Ovary (tissue), 10 donors: ENCODE measurements at places on chromosomes 12 and 14. TPM values are rescaled to one million over a fixed set of nuclear protein-coding genes. Genes with fewer than 3 reads are reported as not detected.

- no peak overlapping the region for H3K27ac ChIP-seq
- no peaks in the 10 kb centered on the region for H3K36me3 ChIP-seq
- H3K4me1 ChIP-seq: peaks cover 18% of the 10 kb centered on the region
- H3K27me3 ChIP-seq: no peaks in the 10 kb centered on the region
- H3K4me3 ChIP-seq: no peak overlapping the region
- no peak for DNase-seq
These were observed 74.7 kb downstream of the ITPK1 start for GRCh38 chr14:93040982-93041381.

DNA sequence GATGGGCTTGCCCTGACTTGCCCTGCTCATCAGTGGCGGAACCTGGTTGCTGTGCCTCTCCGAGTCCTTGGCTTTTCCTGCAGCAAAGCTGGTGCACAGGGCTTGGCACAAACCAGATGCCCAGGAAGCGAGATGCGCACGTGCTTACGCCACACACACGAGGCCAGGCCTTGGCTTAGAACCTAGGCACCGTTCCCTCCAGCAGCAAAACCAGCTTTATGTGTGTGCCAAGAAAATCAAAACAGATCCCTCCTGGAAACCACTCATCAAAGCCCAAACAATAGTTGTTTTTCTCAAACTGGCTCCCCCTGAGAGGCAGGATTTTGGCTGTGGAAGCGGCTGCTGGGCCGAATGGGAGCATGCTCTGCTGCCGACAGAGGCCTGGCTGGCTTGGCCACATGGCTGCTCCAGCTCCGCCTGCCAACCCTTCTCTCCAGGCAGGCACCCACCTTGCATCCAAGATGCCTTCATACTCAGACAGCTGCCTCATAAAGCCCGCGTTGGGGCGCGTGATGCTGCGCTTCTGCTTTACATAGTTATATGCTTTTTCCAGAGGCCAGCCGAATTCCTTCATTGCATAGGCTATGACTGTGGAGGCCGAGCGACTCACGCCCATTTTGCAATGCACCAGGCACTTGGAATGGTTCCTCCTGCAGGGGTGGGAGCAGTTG, 58.7 kb downstream of the SSH1 start:
- H3K27me3 ChIP-seq: no peaks in the 10 kb centered on the region
- no peak for DNase-seq
- no peak overlapping the region for H3K4me3 ChIP-seq
- H3K27ac ChIP-seq: no peak overlapping the region
- H3K36me3 ChIP-seq: no peaks in the 10 kb centered on the region

DNA sequence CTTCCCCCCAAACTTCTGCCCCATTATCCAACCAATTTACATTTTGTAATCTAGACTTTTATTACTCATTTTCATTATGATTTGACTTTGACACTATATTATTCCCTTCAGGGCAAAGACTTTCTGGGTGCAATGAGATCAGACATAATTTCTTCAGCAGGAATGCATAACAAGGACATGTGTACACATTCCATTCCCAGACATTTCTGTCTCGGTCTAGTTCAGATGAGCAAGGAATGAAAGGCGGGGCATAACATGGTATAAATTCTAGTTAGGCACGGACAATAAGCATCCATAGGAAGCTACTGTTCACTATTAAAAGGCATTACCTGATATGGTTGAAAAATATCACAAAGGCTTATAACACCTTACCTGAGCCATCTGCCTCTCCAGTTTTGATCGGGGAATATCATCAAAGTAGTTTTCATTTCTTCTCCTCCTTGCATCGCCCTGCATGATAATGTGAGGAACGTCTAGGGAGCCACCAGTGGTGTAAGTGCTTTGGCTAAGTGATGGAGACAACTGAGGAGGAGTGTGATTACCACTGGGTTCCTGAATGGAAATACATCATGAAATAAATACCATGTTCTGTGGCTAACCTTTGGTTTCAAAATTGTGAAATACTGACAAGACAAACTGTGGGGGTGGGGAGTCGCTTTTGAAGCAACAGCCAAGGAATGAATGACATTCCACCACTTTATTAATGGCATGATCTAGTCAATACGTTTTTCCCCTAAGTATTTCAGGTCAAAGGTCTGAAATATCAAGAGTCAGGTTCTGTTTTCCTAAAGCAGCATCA, 183.9 kb downstream of the APAF1 start:
- H3K4me1 ChIP-seq: no peaks in the 10 kb centered on the region
- H3K36me3 ChIP-seq: no peaks in the 10 kb centered on the region
- no peak overlapping the region for H3K27ac ChIP-seq
- no peaks in the 10 kb centered on the region for H3K27me3 ChIP-seq
- DNase-seq: no peak

CCDC38 gene
- total RNA-seq: not detected

GRCh38 chr12:27619308-27619707, 76.9 kb upstream of the REP15 start:
- no peaks in the 10 kb centered on the region for H3K36me3 ChIP-seq
- no peak overlapping the region for H3K27ac ChIP-seq
- H3K27me3 ChIP-seq: no peaks in the 10 kb centered on the region
- H3K4me1 ChIP-seq: peaks cover 20% of the 10 kb centered on the region

DNA sequence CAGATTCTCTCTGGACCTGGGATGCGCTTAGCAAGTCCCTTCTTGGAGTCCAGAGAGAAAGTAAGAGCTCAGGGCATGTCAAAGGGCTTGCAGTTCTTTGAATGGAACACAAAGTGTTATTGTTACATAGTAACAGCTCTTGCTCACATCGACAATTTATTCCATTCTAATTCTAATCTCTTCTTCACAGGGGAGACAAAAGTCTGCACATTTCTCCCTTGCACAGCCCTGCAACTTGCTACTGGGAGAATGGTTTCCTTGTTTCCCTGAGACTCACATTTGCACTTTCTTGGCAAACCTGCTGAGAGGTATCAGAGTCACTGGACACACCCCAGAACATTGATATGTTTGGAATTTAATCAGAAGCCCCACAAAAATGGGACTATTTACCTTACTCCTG, 209.9 kb upstream of the IGF1 start:
- no peak for DNase-seq
- H3K36me3 ChIP-seq: no peaks in the 10 kb centered on the region
- no peaks in the 10 kb centered on the region for H3K27me3 ChIP-seq
- H3K27ac ChIP-seq: no peak overlapping the region

ERBB3 gene
- total RNA-seq: 0.72 TPM

TAS2R7 gene
- not detected for total RNA-seq

ISM2 gene
- 0.72 TPM for total RNA-seq

DNA sequence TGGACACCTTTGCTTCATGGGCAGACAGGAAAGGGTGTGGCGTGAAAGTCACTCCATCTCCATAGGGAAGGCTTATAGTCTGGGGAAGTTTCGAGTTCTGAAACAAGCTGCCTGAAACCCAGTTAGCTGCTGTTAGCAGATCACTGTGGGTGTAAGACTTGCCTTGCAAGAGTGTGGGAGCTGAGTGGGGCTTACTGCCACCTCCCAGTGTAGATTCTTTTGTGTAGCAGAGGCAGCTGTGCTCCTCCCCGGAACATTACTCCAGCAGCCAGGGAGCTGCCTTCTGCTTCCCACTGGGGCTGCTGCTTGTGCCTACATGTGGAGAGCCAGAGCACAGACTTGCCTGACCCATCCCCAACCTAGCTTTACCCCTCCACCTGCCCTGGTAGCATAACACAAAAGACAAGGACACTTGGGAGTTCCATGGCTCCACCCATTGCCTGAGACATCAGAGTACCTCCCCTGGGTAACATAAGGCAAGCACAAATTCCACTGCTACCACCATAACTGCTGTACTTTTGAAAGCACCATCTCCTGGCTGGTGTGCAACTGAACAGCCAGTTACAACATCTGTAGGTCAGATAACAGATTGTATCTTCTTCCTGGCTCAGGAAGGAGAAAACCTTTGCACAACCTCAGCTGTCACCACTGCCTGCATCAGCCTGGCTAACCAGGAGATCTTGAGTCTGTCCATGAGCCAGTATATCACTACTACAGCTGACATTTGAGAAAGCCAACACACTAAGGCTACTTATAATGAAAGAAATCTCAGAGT, 69.5 kb downstream of the ADAMTS20 start:
- no peak for DNase-seq
- no peak overlapping the region for H3K27ac ChIP-seq

GRCh38 chr12:46264057-46264456, 4.8 kb downstream of the SLC38A1 start:
- H3K4me1 ChIP-seq: peaks cover 4% of the 10 kb centered on the region
- no peak for DNase-seq
- no peak overlapping the region for H3K27ac ChIP-seq
- no peaks in the 10 kb centered on the region for H3K27me3 ChIP-seq
- no peak overlapping the region for H3K4me3 ChIP-seq

FGF6 gene
- not detected for total RNA-seq

- H3K27ac ChIP-seq: no peak overlapping the region
- no peaks in the 10 kb centered on the region for H3K27me3 ChIP-seq
- no peaks in the 10 kb centered on the region for H3K4me1 ChIP-seq
- no peak overlapping the region for H3K4me3 ChIP-seq
These were observed 329.2 kb upstream of the KITLG start for GRCh38 chr12:88909510-88909909.

- H3K36me3 ChIP-seq: no peaks in the 10 kb centered on the region
- H3K4me3 ChIP-seq: no peak overlapping the region
- H3K27me3 ChIP-seq: no peaks in the 10 kb centered on the region
- no peak overlapping the region for H3K27ac ChIP-seq
- DNase-seq: no peak
These were observed 15.5 kb upstream of the NTN4 start for GRCh38 chr12:95805864-95806671.

DNA sequence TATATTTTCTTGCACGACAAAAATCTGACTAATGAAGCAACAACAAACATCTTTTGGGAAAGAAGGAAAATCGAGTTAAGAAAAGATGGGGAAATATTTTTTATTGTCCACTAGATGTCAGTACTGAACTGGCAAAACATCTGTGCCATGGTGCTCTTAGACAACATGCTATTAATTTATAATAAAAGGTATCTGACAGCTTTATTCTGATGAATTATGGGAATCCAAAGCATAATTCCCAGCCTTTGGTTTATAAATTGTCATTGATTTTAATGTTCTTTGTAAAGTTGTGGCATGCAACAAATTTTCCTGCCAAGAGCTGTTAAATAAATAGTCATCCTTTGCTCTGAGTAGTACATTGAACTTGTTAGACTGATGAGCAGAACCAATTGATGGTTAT, 231.2 kb downstream of the ETNK1 start:
- H3K36me3 ChIP-seq: no peaks in the 10 kb centered on the region
- H3K27ac ChIP-seq: no peak overlapping the region
- no peaks in the 10 kb centered on the region for H3K27me3 ChIP-seq
- no peaks in the 10 kb centered on the region for H3K4me1 ChIP-seq
- H3K4me3 ChIP-seq: no peak overlapping the region
- no peak for DNase-seq

TOMM20L gene
- total RNA-seq: not detected

DNA sequence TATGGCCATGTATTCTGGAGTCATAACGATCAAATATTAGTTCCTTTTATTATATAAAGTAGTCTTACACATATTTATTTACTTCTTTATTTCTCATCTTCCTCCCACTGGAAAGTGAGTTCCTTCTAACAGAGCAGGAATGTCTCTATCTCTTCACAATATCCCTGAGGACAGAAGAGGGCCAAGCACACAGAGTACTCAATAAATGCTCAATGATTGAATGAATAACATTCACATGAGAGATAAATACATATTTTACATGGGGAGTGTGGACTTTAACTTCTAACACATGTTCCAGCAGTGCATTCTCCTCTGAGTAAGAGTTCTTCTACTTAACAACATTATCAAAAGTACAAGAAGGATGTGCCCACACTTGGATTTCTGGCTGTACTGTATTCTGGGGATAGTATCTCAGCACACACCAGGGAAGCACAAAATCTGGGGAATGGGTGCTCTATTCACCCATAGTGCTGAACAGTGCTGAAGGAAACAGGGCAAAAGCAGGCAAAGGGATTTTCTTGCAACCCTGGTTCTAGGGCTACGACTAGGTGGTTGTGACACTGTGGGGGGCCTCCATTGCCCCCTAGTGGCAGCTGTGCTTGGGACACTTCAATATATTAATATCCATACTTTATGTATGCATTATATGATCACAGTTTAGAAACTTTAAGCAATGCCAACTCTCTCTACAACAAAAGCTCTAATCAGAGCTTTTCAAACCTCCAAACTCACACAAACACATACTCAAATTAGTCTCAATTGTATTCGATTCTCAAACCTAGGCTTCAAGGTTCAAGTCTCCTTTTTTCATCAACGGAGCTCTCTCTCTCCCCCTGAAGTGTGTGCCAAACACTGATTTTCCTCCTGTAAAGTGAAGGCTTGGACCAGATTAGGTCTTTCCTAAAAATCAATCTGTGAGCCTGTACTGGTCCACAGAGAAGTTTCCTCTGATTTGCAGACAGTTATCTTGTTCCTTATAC, 115.5 kb downstream of the SLC2A13 start:
- no peaks in the 10 kb centered on the region for H3K4me1 ChIP-seq
- no peak overlapping the region for H3K27ac ChIP-seq
- no peaks in the 10 kb centered on the region for H3K27me3 ChIP-seq

DNA sequence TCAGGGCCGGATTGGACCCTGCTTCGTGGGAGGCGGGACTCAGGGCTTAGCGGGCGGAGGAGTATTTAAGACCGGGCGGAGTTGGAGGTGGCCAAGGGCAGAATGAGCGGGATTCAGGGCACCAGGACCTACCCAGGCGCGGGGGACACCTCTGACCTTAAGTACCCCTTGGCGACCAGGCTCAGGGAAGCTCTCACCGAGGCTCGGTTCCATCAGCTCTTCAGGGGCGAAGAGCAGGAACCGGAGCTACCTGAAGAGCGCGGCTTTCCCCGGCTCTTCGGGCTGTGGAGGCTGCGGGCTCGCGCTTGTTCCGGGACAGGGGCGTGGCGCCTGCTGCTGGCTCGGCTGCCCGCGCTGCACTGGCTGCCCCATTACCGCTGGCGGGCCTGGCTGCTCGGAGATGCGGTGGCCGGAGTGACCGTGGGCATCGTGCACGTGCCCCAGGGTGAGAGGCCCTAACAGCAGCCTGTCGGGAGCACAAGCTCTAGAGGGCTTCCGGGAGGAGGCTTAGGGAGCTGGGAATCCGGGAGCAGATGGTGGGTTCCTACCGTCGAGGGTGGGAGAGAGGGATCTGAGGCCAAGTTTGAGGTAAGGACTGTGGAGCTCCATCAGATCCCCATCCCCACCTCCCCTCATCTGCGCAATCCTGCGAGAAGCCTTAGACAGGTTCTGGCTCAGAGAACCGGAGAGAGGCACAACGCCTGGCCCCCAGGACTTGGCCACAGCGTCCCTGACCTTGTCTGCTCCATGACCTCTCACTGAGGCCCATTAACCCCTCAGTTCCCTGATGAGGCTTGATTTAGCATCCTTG, 8.4 kb downstream of the ARHGEF25 start:
- peaks cover 4% of the 10 kb centered on the region for H3K4me1 ChIP-seq
- no peak overlapping the region for H3K4me3 ChIP-seq
- H3K27ac ChIP-seq: no peak overlapping the region
- no peak for DNase-seq

GRCh38 chr14:93906341-93907329, 20.5 kb upstream of the FAM181A start:
- peak; percentile 40 for DNase-seq
- no peaks in the 10 kb centered on the region for H3K36me3 ChIP-seq
- H3K4me1 ChIP-seq: no peaks in the 10 kb centered on the region
- no peak overlapping the region for H3K4me3 ChIP-seq
- no peak overlapping the region for H3K27ac ChIP-seq

GRCh38 chr12:30594509-30594908, 101.2 kb downstream of the IPO8 start:
- H3K27ac ChIP-seq: no peak overlapping the region
- no peak for DNase-seq
- no peaks in the 10 kb centered on the region for H3K27me3 ChIP-seq

GRCh38 chr12:89451841-89452251, 72.8 kb downstream of the GALNT4 start:
- H3K4me3 ChIP-seq: no peak overlapping the region
- DNase-seq: peak; percentile 24
- H3K27me3 ChIP-seq: no peaks in the 10 kb centered on the region
- no peaks in the 10 kb centered on the region for H3K36me3 ChIP-seq
